ENCODE measurements at places on chromosomes 6 and 20.

DNA sequence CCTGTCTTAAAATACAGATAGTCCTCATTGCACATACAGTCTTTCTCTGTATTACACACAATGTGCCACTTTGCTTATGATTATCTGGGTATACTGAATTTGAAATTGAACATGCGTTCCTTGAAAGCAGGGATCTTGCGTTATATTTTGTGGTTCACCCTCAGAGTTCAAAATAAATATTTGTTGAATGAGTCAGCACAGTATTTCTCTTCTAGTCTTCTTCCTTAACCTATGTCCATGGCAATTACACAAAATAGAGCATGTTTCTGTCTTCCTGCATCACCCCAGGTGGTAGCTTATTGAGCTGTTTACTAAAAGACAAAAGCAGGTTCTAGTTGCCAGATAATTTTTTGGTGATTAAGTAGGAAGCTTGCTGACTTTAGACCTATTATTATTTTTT lies 272.9 kb upstream of the FERMT1 start:
- no peak for DNase-seq

GRCh38 chr6:117776441-117776840 lies 101.2 kb downstream of the NUS1 start:
- DNase-seq, result no peak

DNA sequence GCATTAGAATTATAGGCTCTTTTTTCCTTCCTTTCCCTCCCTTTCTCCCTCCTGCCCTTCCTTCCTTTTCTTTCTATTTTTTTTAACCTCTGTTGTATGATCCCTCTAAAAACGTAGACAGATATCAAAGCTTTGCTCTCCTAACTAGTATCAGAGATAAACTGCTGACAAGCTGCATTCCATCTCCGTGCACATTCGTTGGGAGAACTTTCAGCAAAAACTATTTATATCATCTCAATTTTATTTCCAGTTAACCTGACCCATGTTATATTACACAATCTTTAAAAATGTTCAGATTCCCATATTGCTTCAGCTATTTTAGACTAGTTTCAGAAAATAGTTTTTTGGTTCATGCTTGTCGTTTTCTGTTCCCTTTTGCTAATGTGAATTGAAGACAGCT lies 47.3 kb downstream of the RNF217 start:
- no peak for DNase-seq

DNA sequence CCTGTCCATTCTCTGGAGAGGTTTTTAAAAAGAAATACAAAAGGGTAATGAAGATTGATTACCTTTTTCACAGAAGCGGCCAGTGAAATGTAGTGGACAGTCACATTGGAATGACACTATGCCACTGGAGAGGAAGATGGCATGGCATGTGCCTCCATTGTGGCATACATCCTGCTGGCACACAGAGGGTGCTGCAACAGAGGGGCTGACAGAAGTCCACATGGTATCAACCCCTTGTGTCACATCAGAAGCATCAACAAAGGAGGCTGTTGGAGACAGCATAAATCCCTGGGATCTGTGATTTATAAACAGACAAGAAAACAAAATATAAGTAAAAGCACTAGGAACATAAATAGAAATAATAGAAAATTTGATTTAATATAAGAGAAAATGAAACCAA lies 594.9 kb downstream of the PHF3 start:
- no peak for DNase-seq

DNA sequence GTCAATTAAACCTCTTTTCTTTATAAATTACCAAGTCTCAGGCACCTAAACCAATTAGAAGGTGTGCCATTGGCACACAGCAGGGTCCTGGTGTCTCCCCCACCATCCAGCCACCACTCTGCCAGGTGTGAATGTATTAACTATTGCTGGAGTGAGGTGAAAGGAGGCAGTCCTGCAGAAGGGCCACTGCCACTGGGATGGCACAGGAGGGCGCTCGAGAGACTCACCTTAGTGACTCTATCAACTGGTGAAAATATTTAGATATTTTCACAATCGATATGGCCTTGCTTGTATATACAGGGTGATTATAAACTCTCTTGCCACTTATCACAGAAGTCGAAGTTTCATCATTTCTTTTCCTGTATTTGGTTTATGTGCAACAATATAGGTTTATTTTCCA lies 145.6 kb upstream of the ESR1 start:
- DNase-seq, result no peak

- no peak for DNase-seq
These were observed 23.0 kb upstream of the IER3 start for GRCh38 chr6:30767158-30767943.

DNA sequence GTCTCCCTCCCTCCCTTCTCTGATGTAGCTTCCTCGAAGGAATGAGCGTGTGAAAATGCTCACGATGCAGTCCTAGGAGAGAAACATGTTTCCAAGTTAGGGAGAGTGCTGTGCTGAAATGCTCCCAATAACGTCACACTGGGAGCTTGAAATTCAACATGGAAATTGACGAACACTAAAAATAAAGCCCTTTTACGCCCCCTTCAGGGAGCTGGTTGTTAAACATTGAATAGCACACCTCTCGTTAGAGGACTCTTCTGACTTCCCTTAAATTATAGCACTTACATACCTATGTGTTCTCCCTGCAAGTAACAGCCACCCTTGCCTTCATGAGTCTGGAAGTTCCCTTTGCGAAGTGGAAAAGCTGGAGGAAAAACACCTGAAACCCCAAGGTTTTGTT lies 88.6 kb downstream of the BFSP1 start:
- no peak for DNase-seq

- DNase-seq, result no peak
These were observed at the start of gene HRH3 for GRCh38 chr20:62219992-62220665. TSS of gene HRH3 (minus strand) at chr20:62220278. CDS start at chr20:62219970, 308 bp downstream.

- DNase-seq, result no peak
These were observed 315.9 kb downstream of the NKAIN2 start for GRCh38 chr6:124119596-124119995.

GRCh38 chr6:44256775-44257024 lies 628 bp downstream of the SLC35B2 start:
- DNase-seq, result no peak

- DNase-seq, result no peak
These were observed 556.9 kb downstream of the CD83 start for GRCh38 chr6:14674458-14674857.

DNA sequence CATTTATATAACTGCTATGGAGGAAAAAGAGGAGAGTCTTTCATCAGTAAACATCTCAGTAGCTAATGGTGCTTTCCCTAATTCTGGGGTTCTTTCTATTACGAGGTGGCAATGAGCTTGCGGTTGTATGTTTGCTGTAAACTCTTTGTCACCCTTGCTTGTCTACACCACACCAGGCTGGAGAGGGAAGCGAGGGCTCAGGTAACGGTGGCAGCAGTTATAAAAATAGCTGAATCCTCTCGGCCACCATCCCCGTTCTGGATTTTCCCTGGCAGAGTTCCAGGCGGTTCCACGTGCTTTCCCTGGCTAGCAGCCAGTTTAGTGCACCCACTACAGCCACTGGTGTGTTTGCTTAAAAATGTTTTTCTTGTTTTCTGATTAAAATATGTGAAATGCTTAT lies 39.0 kb downstream of the MAS1 start:
- no peak for DNase-seq

GRCh38 chr6:85143676-85144075 lies 306.2 kb upstream of the NT5E start:
- DNase-seq, result no peak

GRCh38 chr6:64538722-64539121 lies 903.1 kb downstream of the PHF3 start:
- no peak for DNase-seq

DNA sequence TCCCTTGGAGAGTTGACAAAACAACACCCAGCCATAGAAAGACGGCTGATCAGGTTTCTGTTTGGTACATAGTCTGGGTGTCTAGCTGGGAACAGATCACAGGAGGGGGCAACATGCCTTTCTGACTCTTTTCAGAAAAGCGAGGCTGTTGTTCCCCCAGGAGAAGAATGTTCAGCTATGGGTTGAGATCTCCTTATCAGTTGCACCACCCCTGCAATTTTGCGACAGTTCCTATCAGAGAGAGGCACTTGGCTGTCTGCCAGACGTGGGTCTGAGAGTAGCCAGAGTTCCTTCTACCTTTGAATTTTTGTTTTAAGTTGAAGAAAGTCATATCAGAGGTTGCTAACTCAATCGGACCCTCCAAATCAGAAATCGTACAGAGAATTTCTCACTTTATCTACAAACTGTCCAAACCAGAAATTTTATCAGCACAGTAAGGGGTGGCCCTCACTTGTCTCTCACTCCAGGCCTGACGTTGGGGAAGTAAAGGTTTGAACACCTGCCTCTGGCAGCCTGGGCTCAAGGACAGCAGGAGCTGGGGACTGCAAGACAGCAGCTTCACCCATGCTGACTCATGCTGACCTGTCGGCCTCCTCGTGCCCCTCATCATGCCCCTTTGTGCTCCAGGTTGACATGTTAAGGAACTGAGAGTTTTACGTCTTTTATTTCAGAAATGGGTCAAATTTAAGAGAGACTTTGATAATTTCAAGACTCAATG lies 42.3 kb downstream of the TMC2 start:
- no peak for DNase-seq

- no peak for DNase-seq
These were observed 10.9 kb downstream of the ARFGEF2 start for GRCh38 chr20:48932375-48932941.

DNA sequence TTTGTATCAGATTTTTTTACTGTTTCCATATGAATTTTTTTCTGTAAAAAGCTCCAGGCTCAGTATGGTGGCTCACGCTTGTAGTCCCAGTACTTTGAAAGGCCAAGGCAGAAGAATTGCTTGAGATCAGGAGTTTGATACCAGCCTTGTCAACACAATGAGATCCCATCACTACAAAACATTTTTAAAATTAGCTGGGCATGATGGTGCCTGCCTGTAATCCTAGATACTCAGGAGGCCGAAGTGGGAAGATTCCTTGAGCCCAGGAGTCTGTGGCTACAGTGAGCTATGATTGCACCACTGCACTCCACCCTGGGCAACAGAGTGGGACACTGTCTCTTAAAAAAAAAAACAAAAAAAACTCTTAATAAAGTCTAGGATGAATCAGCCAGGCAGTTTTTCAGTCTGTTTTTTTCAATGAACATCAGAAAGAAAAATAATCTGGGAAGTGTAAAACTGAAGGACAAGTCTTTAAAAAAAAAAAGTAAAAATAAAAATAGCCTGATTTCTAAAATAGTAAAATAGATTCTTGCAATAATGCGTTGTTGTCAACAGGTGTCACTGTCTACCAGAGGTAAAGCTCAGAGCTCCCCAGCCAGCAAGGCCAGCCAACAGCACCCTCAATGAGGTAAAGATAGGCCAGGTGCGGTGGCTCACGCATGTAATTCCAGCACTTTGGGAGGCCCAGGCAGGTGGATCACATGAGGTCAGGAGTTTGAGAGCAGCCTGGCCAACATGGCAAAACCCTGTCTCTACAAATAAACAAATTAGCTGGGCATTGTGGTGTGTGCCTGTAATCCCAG lies 9.3 kb upstream of the ATG5 start:
- no peak for DNase-seq

GRCh38 chr6:131199568-131200272 lies 64.5 kb downstream of the AKAP7 start:
- peak; percentile 81 for DNase-seq

GRCh38 chr20:33664762-33665144 lies 2.0 kb upstream of the ACTL10 start:
- no peak for DNase-seq

DNA sequence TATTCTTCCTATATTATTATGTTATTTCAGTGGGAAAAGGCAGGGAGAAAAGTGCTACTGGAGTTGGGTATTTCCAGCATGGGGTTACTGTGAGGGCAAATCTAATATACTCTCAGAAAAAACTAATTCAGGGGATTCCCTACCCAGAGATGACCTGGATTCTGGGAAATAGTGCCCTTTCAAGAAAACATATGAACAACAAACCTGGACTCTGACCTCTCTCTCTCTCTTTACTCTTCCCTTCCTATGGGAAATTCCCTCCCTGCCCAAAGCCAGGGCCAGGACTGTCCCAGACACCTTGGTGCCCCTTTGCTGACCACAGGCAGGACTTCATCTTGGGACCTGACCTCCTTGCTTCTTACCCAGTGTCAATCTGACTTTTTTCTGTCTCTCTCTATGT lies 1.6 kb upstream of the UBD start:
- DNase-seq, result no peak

DNA sequence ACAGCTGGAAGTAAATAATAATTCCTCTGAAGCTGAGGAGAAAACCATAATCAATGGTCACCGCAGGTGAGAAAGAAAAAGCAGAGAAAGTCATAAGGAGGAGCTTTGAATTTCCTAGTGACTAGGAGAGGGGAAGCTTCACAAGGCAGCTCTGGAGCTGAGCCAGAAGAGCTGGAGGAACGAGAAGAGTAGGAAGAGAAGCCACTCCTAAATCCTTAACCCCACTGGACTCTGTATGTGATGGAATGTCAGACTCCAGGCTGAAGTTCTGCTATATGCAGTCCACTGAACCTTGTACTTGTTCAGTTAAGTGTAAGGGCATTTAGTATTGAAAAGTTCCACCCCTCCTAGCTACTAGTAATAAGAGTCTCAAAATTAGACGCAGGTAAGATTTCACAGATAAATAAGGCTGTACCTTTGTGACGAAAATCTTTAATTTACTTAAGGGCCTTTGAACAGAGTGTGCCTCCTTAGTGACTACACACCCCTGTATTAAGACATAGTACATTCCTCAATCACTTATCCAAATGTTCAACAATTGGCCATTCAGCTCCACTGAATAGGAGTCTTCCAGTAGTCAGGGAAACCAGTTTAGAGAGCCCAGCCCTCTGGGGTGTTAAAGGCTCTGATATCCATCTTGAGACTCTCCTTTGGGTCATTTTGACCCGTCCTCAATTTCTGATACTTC lies 71.4 kb upstream of the UFL1 start:
- DNase-seq, result no peak

DNA sequence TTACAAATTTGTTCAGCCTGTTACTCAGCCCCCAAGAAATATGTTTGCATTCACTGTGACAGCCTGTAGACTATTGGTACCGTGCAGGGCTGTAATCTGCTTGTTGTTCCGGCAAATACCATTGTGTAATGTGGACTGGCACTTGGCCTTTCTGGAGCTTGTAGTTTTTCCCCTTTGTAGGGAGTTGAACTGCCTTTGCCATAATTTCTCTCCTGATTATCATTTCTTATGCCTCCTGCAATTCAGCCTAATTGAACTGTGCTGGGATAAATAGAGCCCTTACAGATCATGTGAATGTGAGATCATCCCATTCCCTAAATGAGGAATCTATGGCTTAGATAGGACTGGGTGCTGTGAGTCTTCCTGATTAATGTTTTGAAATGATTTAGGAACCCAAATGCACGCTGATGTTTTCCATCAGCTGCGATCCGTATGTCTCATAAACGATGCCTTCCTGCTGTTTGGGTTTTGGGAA lies 185.1 kb downstream of the JARID2 start:
- DNase-seq, result no peak

DNA sequence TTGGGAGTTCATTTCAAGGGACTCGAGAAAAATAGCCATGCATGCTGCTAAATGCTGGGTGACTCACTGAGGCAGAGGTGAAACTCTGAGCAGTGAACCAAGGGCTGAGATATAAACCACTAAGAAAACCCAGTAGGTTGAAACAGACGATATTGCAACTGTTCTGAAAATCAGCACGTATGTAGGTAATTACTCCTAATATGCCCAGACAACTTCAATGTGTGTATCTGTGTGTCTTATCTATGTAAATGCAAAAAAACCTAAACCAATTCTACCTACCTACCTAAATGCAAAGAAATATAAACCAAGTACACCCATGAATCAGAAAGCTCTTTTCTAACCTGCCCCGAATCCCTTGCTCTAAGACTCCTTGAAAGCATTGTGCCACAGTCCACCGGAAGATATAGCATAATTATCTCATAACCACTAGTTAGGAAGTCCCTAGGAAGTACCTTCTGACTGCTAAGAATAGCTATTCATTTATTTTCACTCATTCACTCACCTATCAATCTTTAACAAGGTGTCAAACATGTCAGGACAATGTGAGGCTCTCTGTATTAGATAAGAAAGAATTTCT lies 458.7 kb upstream of the RUNX2 start:
- DNase-seq, result no peak
